ENCODE measurements at places on chromosomes 2 and 18.
A peak's percentile ranks its signal among the peaks of the same experiment; 100 is the strongest.

- DNase-seq, result no peak
These were observed 29.4 kb downstream of the NLRC4 start for GRCh38 chr2:32235315-32235714.

DNA sequence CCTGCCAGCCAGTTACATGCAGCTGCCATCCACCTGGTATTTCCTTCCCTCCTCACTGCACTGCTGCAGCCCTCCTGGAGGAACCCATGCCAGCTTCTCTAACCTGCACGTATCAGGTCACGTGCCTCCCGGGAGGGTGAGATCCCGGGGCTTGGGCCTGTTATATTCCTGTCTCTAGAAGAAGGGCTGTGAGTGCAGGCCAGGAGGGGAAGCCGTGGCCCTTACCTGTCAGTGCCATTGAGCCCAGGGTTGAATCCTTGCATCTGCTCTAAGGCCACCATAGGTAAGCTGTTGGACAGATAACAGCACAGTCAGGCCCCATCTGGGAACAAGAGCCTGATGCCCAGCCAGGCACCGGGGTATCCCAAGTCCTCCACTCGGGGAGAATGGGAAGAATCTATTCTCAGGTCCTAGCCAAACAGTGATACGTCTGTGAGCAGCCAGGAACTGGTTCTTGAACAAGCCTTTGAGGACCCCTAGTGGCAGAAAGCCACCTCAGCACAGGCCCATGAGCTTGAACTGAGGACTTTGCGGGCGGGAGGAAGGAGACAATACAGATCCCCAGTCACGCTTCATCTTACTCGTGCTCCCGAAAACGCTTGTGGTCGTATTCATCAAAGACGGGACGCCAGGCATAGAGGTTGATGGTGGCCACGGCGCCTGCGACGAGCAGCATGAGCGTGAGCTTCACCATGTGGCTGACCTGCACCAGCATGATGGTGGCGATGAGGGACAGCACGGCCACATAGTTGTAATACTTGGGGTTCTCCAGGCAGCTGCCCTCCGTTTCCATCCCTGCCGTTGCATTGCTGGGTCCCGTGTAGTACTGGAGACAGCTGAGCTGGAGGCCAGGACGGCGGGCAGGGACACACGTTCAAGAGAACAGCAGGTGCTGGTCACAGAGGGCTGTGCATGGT lies 34.4 kb downstream of the CENPO start:
- DNase-seq, result peak; percentile 62

GRCh38 chr2:60989259-60989658 lies 28.3 kb upstream of the PEX13 start:
- DNase-seq, result no peak

- peak; percentile 52 for DNase-seq
These were observed 529 bp downstream of the SEMA4C start for GRCh38 chr2:96869281-96869821.

DNA sequence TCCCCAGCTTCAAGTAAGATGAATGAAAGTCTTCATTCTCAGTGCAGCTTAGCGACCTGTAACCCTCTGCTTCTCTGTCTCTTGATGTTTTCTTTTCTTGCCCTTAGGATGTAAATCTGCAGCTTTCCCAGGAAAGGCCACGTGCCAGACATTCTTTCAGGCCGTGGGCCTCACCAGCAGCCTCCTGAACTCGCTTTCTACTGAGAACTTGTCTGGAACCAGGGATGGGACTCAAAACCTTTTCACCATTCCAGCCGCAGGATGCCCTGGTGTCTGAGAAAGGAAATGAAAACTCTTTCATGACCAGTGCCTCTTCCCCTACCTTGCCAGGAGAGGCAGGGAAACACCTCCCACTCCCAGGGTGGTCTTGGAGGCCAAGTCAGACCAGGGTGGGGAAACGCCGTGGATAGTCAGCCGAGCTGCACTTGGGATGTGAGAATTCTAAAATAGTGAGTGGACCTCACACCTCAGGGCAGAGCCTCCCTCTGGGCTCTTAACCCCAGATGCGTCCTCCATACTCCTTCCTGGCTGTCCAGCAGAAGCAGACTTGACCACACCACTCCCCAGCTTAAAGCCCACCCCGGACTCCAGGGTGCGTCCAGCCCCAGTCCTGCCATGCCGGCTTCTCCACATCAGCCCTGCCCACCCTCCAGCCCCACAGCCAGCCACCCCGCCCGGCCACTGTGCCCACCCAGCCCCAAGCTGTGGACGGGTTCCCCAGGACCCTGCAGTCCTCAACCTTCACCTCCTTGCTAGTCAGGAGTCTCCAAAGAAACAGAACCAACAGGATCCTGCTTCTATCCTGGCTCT lies 115.5 kb downstream of the TWIST2 start:
- no peak for DNase-seq

All from H4 (cell line).